ENCODE measurements at places on chromosomes 13 and 19.
A peak's percentile ranks its signal among the peaks of the same experiment; 100 is the strongest.

DNA sequence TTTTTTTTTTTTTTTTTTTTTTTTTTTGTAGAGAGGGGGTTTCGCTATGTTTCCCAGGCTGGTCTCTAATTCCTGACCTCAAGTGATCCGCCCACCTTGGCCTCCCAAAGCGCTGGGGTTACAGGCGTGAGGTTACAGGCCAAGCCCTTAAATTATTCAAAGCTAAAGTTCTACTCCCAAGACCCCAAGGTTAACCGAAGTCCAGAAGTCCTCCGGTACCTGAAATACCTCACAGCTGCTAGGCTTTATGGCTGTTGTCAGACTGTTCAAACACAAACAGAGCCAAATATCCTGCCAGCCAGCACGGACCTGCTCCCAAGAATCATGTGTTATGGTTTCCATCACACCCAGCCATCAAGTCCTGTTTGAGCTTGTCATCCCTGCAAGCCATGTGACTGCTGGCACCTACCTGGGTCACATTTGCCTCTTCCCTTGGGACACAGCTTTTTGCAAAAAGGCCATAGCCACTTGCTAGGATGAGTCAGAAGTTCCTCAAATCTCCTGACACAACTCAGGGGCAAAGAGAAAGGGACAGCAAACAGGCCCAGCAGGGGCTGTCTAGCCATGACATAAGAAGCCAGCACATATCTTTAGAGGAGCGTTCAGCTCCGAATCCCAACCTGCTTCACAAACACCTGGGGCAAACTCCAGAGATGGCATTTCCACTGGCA is 129.9 kb downstream of the FOXO1 start:
- peak; percentile 52 for DNase-seq

GRCh38 chr19:30871979-30872378 is 477.3 kb downstream of the TSHZ3 start:
- no peak for DNase-seq

DNA sequence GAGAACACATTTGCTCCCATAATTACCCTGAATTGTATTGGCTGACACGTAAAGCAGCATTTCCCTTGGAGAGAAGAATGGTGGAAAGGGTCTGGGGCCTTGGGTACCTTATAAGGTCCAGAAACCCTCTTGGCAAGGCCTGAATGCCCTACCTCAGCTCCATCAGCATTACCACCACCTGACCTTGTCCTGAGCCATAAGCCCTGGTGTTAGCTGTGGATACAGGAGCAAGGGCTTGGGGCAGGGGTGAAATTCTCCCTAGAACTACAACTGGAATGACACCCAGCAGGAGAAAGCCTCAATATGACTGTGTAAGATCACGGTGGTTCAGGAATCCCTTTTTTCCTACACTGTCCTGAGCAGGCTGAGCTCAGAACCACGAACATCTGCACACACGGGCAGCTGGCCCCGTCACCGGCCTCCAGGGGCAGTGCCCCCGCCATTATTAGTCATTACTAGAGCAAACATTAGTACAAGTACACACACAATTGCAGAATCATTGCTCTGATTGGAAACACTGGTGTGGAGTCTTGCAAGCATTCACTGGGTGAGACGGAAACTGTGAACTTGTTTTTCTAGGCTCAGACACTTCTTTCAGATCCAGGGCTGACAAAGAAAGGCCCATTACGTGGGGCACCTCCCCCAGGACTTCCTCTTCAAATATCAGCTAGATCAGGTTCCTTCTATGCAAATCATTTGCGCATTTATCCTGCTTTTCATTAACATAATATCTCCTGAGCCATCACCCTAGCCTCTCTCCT is 26.8 kb upstream of the MTIF3 start:
- DNase-seq = peak; percentile 81

DNA sequence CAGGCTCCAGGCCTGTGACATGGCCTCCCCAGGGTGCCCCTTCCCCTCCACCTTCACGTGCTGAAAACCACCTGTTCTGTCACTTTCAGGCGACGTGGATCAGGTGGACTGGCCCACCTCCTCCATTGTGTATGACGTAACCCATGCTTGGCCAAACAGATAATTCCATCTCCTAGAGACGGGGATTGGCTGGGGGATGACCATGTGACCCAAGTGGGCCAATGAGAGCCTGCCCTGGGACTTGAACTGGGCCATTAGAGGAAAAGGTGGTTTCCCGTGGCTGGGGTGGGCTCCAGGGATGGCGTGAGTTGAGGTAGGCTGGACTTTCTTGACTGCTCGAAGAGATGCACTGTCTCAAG is 3.6 kb upstream of the ADAMTSL5 start:
- DNase-seq = no peak

GRCh38 chr19:2271234-2272103 is 10.5 kb downstream of the PEAK3 start:
- peak; percentile 43 for DNase-seq

DNA sequence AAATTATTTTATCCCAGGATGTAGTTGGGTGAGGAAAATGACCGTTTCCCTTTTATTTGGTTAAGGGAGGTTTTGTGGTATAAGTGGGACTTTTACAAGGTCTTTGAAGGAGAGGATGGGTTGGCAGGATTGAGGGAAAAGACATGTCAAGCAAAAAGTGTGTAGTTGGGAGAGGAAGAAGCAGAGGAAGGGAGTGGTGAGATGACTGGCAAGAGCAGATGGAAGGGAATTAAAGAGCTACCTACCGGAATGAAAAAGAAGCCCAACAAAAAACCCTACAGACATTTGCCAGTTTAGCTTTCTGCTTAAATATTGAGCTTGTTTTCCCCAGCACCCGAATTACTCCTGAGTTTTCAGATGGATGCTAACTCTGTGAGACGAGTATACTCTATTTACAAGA is 19.6 kb downstream of the FRY start:
- DNase-seq = no peak

DNA sequence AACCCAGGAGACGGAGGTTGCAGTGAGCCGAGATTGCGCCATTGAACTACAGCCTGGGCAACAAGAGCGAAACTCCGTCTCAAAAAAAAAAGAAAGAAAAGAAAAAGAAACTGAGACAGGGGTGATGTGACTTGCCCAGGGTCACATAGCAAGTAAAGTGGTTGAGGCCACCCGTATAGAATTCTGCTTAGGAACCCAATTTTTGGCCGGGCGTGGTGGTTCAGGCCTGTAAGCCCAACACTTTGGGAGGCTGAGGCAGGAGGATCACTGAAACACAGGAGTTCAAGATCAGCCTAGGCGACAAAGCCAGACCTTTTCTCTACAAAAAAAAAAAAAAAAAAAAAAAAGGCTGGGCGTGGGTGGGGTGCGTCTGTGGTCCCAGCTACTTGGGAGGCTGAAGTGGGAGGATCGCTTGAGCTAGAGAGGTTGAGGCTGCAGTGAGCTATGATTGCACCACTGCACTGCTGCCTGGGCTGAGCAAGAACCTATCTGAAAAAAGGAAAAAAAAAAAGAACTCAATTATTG is 1.3 kb downstream of the SNRPA start:
- DNase-seq = no peak

All from stomach (tissue), 19 donors.